ENCODE measurements at places on chromosomes 3 and 15.

DNA sequence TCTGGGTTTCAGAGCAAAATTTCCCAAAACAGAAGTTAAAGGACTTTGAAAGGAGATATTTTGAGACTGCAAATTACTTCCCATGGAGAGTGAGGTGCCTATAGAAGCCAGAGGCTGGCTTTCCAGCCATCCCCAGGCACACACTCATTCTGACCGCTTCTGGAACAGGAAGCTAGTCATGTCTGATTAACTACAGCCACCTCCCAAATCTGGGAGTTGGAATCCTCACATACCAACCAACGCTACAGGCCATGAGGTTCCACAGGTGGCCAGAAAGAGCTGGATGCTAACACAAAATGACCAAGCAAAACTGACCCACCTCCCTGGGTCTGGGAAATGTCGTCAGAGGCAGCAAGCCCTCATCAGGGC lies 87.2 kb downstream of the SNRK start:
- DNase-seq = no peak

GRCh38 chr3:104606812-104607211 lies 759.9 kb upstream of the ALCAM start:
- DNase-seq = no peak

GRCh38 chr15:101250341-101250831 lies 1.5 kb downstream of the CHSY1 start:
- no peak for DNase-seq

GRCh38 chr15:32905481-32905880 lies 187.7 kb downstream of the GREM1 start:
- no peak for DNase-seq

GRCh38 chr15:67680641-67681040 lies 138.1 kb downstream of the MAP2K5 start:
- no peak for DNase-seq

DNA sequence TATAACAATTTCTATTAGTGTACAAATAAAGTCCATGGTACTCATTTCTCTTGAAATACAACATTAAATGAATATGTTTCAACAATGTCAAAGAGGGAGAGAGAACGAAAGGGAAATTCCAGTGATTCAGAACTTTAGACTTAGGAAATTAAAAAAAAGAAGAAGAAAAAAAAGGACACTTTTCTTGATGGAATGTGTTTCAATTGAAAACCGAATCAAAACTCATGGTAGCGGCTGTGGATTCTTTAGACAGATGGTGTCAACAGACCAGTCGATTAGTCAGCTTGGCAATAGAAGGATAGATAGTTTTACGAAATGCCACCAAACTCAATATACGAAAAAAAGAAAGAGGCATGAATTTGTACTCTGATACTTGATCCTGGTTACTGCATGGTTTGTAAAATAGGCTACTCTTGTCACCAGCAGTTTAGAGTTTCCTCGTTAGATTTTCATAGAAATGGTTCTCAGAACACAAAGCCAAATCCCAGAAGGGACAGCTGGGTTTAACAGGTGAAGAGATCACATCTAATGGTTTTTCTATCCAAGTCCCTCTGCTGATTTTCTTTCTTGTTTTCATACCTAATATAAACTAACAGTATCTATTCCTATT lies 793.5 kb downstream of the ROBO1 start:
- no peak for DNase-seq

DNA sequence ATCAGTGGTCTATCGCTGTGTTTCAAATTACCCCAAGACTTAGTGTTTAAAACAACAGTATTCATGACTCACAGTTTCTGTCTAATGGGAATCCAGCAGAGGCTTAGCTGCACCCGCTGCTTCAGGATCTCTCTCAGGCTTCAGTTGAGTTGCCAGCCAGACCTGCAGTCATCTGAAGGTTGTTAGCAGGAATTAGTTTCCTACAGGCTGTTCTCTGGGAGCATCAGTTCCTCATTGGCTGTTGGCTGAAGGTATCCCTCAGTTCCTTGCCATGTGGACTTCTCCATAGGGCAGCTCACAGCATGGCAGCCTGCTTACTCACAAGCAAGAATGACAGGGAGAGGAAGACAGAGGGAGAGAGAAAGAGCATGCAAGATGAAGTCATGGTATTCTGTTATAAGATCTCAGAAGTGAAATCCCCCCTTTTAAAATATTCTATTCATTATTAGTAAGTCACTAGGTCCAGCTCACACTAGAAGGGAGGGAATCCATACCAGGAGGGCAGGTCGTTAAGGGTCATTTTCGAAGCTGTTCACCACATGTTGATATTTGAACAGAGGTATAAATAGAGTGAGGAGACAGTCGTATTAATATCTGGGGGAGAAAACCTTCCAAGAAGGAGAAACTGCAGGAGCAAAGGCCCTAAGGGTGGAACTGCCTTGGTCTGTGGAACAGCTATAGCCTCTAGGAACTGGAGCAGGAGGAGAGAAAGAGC lies 473.9 kb upstream of the PPP2R3A start:
- no peak for DNase-seq

GRCh38 chr3:129116482-129116946 lies 5.1 kb downstream of the RAB43 start:
- DNase-seq = no peak

GRCh38 chr3:16400106-16400931 lies 113.2 kb downstream of the RFTN1 start:
- DNase-seq = no peak

GRCh38 chr15:39403640-39404117 lies 177.2 kb upstream of the THBS1 start:
- no peak for DNase-seq

DNA sequence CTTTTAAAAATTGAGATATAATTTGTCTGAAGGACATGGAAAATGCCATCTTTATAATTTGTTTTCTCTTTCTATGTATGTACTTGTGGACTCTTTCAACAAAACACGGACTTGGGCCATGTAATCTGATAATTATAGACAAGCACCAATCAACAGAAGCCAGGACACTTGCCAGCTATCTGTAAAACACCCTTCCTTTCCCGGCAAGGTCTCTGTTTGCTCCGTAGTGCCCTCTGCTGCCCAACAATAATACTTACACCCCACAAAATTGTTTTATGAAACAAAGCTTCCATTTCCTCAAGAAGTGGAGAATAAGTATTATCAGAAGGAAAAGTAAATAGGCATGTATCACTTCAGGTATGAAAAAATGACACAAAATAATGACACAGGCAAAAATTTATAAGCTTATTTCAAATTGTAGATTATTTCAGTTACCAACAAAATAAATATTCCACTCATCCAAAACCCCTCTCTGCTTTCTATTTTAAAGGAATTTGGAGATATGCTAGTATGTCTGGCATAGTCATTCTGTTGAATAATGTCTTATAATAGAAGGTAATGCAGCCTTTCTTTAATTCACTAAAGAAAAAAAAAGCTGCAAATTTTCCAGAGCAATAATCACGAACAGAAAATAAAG lies 32.8 kb downstream of the MYH15 start:
- DNase-seq = peak; percentile 45

GRCh38 chr15:75104804-75105557 lies 81.6 kb downstream of the PPCDC start:
- no peak for DNase-seq

GRCh38 chr15:47688573-47689086 lies 28.7 kb upstream of the SEMA6D start:
- no peak for DNase-seq

DNA sequence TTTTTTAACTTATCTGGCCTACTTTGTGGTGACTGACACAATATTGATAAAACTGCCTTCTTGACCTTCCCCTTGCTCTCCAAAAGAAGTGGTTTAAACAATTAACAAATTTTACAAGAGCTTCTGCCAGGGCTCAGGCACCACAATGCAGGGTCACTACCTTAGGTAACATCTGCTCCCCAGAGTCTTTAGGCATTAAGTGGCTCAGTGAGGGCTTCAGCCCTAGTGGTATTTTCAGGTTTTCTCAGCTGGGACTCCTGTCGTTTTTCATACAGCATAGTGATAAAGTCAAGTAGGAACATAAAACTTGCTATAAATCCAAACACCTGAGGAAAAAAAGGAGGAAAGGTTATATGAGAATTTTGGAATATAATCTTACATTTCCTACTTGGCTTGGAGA lies 18.9 kb downstream of the CMTM6 start:
- no peak for DNase-seq

DNA sequence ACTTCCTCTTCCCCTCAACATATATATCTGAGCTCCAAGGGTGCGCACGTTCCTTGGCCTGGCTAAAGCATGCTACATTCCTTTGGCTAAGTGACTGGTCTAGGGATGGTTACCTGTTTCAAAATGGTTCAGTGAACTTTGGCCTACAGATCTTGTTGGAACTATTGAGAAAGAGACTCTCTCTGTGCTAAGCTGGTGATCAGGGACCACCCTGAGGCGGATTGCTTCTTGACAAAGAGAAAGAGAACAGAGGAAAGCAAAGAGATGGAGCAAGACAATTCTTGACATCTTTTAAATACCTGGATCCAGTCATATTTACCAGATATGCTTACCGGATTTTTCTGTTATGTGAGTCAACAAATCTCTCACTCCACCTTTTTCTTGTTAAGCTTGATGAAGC lies 123.1 kb downstream of the CHST2 start:
- DNase-seq = no peak

GRCh38 chr15:78072080-78072892 lies 5.2 kb downstream of the TBC1D2B start:
- DNase-seq = no peak

- no peak for DNase-seq
Measured at GRCh38 chr3:11382146-11382745, 110.0 kb downstream of the ATG7 start.

- DNase-seq = no peak
Measured at GRCh38 chr3:16456784-16457415, 56.6 kb downstream of the RFTN1 start.

DNA sequence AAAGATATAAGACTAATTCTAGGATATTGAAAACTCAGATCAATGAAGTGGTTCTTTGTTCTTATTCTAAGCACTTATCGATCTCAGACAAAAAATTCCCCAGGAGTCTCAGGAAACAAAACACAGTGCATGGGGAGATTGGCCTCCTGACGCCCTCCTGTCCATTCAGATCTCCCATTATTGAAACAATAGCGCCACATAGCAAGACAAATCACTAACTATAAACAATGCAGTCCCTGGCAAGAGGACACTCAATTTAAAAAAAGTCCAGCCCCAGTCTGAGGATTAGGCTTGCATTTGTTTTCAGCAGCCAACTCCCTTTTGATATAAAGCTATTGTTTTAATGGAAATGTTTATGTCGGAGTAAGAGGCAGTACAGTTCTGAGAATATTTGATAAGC lies 528.2 kb downstream of the GABRG3 start:
- DNase-seq = no peak

- DNase-seq = no peak
Measured at GRCh38 chr3:177994976-177995375, 541.3 kb upstream of the KCNMB2 start.

DNA sequence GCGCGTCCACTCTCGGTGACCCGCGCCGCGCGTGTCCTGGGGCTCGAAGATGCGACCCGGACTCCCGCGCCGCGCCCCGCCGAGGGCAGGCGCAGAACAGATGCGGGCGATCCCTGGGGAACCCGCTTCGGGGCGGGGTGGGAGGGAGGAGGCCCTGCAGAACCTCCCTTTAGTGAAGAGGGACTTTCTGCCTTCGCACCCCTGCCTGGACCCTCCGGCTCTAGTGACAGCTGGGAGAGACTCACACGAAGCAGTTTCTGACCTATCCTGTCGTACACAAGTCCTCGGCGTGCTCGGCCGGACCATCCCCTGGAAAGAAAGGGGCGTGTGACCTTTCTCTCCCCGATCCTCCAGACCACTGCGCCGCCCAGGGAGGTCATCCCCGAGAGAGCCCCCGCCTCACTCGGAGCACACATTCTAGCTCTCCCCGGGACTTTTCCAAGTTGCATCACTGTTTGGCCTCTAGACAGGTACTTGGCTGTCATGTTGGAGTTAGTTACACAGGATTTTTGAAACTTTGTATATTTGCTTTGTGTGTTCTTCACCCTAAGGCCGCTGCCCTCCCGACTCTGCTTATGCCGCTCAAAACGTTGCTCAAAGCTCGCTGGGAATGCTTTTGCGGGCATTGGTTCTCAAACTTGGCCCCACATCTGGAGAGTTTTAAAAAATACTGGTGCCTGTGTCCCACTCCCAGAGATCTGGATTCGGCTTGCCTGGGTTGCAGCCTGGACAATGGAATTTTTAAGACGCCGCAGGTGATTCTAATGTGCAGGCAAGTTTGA lies 582 bp downstream of the CGNL1 start:
- no peak for DNase-seq

GRCh38 chr3:136300444-136300843 lies 50.3 kb downstream of the PCCB start:
- no peak for DNase-seq

DNA sequence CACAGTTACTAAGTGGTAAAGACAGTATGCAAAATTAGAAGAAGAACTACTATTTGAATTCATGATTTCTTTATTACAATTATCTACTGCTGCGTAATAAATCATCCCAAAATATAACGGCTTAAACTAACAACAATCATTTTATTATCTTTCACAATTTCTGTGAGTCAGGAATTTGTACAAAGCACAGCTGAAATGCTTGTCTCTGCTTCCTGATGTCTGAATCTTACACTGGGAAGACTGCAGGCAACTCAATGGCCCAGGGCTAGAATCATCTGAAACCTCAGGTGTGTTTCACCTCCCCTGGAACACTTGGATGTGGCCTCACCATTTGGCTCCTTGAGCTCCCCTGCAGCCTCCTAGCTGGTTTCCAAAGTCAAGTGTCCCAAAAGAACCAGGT lies 145.1 kb downstream of the MAGI1 start:
- DNase-seq = no peak

DNA sequence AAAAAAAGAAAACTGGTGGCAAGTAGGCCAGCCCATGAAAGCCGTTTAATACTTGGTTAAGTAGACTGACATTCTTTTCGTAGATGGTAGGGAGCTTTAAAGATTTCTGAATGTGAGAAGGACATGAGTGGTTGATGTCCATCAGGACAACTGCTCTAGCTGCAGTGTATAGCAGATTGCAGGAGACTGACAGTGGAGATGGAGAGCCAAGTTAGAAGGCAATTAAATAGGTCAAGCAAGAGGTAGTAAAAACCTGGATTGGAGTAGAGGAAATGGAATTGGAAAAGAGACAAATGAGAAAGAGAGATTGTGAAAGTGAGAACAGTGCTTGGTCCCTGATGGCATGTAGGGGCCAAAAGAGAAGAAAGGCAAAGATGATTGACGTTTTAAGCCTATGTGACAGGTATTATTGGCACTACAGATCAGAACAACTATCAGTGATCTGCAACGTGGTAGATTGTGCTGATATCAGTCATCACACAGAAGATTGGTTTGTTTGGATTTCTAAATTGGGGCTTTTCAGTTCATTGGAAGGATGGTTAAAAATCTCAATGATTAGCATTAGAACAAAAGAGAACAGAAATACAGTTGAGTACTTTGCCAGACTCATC lies 74.0 kb downstream of the CNTN4 start:
- no peak for DNase-seq

GRCh38 chr3:134067531-134068161 lies 37.9 kb upstream of the SLCO2A1 start:
- no peak for DNase-seq

Data from right forelimb (tissue), 1 donor.